CD4-positive, alpha-beta T cell treated with Interferon gamma for 1 hour (primary cell): ENCODE measurements at places on chromosomes 1 and 21.
A peak's percentile ranks its signal among the peaks of the same experiment; 100 is the strongest.

GRCh38 chr1:187411118-187411517 is 582.4 kb downstream of the PLA2G4A start:
- DNase-seq = no peak

DNA sequence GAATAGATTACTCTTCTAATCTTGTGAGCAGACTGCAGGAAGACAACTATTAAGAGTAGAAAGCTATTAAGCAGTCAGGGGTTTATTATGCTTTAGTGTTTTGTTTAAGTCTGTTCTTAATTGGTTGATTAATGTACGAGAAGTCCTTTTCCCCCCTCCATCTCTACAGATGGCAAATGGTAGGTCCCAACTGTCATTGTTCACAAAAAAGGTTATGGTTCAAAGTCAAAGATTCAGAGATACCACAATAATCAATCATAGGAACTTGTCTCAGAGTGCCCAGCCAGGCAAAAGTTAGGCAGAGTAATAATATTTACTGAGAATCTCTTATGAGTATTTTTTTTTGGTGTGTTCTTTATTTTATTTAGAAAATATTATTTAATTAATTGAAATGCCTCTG is 26.8 kb downstream of the NFIA start:
- no peak for DNase-seq

DNA sequence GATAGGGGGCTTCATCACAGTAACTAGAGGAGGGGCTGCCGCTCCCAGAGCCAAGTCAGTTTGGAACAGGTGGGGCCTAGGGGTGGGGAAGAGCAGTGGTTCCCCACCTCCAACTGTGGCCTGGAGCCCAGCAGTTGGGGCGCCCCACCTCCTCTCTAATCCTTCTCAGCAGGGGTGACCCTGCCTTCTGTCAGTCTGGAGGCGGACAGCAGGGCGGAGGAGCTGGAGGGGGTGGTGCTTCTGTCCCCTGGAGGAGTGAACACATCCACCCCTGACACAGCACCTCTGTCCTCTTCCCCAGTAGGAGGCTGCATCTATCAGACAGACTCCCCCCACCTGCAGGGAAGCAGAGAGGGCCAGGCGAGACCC is 73.8 kb downstream of the MRPL37 start:
- no peak for DNase-seq

- peak; percentile 57 for DNase-seq
Observed at GRCh38 chr1:31483012-31483946, 70.3 kb downstream of the SERINC2 start.

GRCh38 chr1:203954788-203955552 is 93.6 kb downstream of the SNRPE start:
- no peak for DNase-seq

DNA sequence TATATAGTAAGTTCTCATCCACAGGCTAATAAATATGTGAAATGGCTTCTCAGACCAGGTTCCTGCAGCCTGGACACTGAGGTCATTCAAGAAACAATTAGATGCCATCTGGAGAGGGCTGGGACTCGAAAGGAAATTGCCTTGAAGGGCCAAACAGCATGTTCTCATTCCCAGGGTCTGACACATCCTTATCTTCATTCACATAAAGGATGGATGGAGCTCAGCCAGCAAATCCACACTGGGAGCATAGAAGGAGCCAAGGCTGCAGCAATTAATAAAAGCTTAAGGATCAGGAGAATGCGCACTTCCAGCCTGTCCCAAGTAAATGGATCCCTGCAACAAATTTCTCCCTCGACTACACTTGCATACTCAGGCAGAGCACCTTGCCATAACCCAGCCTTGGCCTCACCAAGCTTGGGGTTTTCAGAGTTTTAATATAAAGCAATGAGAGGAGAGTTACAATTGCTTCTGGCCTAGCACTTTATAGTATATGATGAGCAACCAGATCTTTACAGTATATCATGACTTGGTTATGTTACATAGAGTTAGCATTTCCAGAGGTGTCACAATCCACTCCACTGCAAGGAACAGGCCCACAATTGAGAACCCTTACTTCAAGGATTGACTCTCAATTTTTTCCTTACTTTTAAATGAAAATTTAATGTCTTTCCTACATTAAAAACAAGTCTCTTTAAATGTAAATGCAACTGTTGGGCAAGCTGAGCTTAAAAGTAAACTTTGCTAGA is 55.9 kb downstream of the BCAR3 start:
- DNase-seq = no peak

DNA sequence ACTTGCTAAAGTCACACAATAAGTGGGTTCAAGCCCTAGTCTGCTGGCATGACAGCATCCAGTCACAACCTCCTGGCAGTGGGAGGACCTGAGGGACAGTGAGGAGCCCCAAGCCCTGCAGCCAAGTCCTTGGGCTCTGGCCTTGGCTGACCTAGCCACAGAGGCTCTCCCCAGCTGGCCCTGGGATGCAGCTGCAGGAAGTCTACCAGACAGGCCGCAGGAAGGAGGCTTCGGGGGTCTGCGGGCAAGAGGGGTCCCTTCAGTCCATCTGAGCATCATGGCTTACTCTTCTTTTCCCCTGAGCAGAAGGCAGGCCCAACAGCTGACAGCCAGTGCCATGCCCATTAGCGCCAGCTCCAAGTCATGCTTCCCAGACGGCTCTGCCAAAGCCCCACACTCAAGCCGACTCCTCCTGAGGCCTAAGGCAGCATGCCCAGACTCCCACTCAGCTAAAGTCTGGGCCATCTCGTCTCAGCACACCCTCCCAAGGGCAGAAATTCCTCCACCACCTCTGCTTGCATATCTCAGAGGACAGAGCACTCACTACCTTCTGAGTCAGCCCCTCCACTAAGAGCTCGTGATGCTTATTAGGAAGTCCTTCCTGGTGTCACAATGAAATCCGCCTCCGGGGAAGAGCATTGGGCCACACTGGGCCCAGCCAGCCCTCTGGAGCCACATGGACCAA is 20.1 kb downstream of the SLC1A7 start:
- no peak for DNase-seq

DNA sequence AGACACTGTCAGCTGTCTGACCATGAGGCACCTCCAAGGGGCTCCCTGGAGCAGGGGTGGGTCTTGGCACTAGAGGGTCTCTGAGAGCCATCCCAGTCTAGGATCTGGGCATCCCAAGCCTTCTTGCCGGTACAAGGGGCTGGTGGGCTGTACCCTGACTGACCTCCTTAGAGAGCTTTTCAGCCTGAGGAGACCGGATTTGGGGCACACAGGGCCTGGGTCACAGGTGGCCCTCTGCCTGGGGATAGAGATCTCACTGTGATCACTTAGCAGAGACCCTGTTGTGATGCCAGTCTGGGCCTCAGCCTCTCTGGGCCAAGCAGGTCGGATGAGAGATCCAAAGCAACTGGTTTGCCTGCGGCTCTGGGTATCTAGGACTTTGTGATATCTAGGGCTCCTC is 227.2 kb downstream of the TRABD2B start:
- no peak for DNase-seq

DNA sequence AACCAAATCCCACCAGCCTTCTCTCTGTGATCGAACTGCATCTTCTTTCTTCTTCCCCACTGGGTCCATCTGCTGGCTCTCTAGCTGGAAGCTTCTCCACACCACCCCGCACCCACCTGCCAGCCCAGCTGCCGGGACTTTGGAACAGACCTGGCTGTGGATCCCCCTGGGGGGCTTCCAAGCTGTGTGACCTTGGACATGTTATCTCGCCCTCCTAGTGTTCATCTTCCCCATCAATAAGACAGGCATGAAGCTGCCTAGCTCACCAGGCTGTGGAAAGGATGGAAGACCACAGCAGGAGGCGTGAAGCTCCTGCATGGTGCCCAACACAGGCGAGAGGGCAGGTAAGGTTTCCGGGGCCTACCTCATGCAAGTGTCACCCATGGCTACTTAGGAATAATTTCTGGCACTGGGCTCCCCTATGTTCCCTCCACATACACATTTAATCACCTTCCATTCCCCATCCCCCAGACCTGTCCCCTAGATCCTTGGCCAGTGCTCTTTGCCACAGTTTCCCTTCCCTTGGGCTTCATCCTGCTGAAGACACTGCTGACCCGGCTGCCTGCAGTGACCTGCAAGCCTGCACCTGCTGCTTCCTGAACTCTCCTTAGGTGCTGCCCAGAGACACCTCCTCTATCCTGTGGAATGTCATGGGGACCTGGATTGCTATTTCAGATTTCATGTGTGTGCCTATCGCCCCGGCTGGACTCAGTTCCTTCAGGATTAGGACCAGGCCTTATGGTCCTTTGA is 13.2 kb upstream of the C2CD2 start:
- DNase-seq = no peak

GRCh38 chr1:7352364-7352763 is 418.7 kb upstream of the VAMP3 start:
- no peak for DNase-seq

DNA sequence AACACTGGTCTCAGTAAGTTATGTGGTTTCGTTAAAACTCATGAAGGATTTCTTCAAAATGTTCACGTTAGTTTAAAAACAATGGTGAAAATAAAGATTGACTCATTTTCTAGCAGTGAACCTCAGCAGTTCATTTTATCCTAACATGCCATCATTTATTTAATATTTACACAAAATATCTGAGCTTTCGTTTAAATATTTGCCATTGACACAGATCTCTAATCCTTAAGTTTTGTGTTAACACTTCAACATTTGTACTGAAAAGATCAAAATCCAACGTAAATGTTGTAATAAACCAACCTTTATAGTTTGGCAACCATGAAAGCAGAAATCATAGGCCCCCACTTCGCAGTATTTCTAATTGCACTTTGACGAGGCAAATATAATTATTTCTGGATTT is 1129.5 kb downstream of the PLA2G4A start:
- DNase-seq = no peak

- no peak for DNase-seq
Observed at GRCh38 chr1:3590951-3591865, 20.1 kb downstream of the MEGF6 start.

- DNase-seq = no peak
Observed at GRCh38 chr1:236747311-236747985, 47.6 kb upstream of the MTR start.

DNA sequence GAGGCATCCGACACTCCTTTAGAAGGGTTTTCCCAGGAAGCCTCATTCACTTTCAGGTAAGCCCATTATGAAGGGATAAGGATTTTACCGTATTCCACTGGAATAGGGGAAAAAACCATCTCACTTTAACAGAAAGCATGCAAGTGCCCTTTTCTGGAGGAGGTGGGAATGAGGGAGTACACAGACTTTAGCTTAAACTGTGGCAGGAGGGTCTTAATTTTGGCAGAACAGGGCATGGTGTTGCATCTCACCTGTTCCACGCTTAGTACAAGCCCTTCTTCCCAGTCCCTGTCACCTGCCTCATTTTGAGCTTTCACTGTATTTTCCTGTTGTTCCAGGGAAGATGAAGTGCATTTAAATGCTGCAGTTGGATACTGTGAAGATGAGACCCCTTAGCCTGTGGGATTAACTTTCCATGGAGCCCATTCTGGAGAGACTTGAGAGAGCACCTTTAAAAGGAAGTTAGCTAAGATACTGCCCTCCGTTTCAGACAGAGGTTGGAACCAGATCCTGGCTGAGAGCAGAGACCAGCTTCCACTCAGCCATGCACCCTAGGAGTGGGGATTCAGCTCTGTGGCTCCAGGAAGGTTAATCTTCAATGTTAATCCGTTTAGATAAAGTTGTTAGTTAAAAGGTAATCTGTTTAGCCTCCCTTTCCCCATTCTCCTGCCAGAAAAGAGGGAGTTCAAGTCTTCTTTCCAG is 42.6 kb downstream of the PBX1 start:
- DNase-seq = no peak

- no peak for DNase-seq
Observed at GRCh38 chr1:27971674-27972073, 11.9 kb downstream of the XKR8 start.

GRCh38 chr1:17563494-17564281 is 24.2 kb downstream of the ARHGEF10L start:
- DNase-seq = no peak

DNA sequence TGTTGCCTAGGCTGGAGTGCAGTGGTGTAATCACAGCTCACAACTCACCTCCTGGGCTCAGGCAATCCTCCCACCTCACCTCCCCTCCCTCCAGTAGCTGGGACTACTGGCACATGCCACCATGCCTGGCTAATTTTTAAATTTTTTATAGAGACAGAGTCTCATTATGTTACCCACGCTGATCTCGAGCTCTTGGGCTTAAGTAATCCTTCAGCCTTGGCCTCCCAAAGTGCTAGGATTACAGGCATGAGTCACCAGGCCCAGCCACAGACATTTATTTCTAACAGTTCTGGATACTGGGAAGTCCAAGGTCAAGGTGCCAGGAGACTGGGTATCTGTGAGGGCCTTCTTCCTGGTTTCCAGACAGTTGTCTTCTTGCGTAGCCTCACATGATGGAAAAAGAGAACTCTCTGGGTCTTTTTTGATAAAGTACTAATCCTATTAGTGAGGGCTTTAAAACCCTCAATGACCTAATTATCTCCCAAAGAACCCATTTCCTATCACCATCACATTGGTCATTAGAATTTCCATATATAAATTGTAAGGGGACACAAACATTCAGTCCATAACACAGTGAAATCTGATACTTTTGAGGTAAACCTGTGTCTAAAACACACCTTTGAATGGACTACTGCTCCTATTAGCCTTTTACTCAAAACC is 67.9 kb downstream of the PHACTR4 start:
- no peak for DNase-seq

DNA sequence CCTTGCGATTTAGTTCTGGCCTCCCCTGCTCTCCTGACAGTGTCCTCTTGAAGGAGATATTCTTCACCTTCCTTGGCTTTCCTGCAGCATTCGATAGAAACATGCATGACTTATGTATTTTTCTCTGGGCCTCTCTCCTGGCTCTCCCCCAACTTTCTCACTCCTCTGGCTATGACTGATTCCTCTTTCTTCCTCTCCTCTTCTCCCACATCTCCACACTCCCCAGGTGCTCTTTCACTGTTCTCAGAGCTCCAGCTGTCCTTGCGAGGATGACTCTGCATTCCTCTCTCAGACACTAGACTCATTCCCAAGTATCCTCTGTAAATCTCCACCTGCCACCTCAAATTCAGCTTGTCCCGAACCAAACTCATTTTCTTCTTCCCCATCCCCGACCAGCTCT is 18.0 kb downstream of the LRRC42 start:
- DNase-seq = no peak

GRCh38 chr1:205965036-205965884 is 22.0 kb upstream of the SLC26A9 start:
- DNase-seq = no peak

DNA sequence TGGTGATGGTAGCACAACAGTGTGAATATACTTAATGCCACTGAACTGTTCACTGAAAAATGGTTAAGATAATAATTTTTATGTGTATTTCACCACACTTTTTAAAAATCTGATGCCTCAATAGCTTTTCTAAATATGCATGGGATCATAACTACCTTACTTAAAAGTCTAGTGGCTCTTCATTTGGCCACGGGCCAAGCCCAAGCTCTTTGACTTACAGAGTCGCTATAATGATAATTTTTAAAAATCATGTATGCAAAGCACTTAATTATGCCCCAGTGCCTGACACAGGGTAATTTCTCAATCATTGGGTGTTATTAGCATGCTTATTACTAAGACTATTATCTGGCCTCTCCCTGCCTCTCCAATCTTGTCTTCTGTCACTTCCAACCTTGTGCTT is 7.6 kb upstream of the CNN3 start:
- no peak for DNase-seq

- no peak for DNase-seq
Observed at GRCh38 chr1:31441970-31442647, 29.1 kb downstream of the SERINC2 start.
